Right lung (tissue), 10 donors: ENCODE measurements at places on chromosomes 2 and 18.

DNA sequence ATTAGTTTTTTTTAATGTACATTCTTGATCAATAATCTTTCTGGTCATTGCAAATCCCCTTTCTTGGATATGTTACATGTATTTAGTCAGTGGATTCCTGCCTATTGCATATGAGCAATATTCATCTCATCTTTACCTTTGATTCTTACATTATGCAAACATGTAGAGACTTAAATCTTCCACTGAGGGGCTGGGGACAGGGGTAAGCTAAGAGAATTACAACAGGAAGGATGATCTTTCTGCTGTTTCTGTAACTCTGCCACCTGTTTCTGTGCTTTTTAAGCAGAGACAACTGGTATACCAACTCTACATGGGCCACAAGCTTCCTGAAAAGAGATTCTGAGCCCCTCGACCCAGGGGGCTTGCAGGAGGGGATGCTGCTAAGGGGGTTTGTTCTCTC, 68.6 kb downstream of the RND3 start:
- no peak for DNase-seq

DNA sequence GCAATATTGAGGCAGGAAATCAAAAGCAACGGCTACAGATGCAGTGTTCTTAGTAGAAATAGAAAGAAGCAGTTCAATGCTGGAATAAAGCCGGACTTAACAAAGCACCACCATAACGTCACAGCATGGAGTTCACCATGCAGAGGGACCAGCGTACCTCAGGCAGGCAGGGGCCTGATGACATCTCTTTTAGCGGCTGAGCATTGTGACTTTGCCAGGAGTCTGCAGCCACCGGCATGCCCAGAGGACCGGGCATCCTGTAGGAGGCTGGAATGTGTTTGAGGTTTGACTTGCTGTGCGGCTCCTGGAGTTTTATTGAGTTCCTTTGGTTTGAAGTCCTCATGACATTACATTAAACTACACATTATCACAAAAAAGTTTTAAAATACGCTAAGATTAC, 139.8 kb downstream of the UXS1 start:
- no peak for DNase-seq

DNA sequence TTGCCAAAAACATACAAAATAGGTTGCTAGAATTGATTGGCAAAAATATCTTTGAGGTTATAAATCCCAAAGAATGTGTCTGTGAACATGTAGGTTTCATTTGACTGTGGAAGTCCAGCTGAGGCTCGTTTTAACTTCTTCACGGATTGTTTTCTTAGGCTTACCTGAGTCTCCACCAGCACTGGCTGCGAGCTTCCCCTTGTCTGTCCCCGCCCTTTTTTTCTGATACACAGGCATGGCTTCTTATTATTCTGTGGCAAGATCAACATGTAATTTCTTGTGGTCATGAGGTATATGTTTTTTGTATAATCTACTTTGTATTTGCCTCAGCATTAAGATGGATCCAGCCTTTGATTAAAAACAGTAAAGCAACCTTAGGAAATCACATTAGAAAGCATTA, 7.2 kb upstream of the SLC40A1 start:
- no peak for DNase-seq

DNA sequence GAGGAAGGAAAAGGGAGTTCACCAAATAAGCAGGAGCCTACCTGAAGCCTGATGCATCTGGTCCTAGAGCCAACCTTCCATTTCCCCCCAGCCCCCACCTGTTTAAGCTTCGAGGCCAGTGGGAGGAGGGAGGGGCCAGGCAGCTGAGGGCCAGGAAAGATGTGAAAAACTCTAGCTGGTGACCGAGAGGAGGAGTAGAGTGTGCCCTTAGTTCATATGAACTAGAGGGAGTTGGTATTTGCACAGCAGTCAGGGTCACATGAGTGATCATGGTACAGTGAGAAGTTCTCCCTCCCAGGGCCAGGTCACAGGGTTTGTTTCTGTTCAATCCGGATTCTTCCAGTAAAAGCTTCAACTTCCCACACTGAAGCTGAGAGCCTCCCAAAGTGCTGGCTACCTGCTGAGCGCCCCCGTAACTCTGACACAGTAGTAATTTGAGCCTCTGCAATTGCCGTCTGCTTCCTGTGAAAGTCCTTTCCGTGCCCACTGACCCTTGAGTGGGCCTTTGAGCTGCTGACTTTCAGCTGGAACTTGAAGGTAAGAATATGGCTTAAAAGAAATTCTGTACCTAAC, at the start of gene SULT1C2:
TSS of gene SULT1C2 (plus strand) at position 362 of the 573 bp plus-strand sequence. CDS start 4,773 bp downstream, outside the sequence.
- peak; percentile 28 for DNase-seq

GRCh38 chr2:43100883-43101662, 125.3 kb downstream of the ZFP36L2 start:
- DNase-seq, result peak; percentile 59

GRCh38 chr2:173524256-173524955, 169.7 kb downstream of the CDCA7 start:
- DNase-seq, result no peak

- no peak for DNase-seq
These were observed 522.9 kb downstream of the TMEM182 start for GRCh38 chr2:103284750-103285149.

- no peak for DNase-seq
These were observed 292.5 kb downstream of the NDUFA10 start for GRCh38 chr2:239732666-239733010.

DNA sequence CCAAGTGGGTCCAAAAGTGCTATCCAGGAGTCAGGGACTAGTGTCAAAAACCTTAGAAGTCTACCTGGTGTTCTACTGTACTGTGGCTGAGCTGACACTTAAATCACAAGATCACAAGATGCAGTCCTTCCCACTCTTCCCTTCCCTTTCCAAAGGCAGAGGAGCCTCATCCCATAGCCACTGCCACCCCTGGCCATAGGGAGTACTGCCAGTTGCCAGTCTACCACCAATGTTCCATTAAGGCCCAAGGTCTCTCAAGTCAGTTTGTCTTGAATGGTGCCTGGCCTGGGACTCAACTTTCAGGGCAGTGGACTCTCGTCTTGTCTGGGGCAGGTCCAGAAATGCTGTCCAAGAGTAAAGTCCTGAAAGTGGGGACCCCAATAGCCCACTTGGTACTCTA, 585.6 kb downstream of the NUP35 start:
- no peak for DNase-seq

GRCh38 chr18:48551100-48551499, 12.3 kb downstream of the CTIF start:
- DNase-seq, result no peak

GRCh38 chr2:200305797-200306195, 697 bp upstream of the SPATS2L start:
- no peak for DNase-seq

- peak; percentile 86 for DNase-seq
These were observed 59.8 kb upstream of the IL1R1 start for GRCh38 chr2:102082571-102083392.

DNA sequence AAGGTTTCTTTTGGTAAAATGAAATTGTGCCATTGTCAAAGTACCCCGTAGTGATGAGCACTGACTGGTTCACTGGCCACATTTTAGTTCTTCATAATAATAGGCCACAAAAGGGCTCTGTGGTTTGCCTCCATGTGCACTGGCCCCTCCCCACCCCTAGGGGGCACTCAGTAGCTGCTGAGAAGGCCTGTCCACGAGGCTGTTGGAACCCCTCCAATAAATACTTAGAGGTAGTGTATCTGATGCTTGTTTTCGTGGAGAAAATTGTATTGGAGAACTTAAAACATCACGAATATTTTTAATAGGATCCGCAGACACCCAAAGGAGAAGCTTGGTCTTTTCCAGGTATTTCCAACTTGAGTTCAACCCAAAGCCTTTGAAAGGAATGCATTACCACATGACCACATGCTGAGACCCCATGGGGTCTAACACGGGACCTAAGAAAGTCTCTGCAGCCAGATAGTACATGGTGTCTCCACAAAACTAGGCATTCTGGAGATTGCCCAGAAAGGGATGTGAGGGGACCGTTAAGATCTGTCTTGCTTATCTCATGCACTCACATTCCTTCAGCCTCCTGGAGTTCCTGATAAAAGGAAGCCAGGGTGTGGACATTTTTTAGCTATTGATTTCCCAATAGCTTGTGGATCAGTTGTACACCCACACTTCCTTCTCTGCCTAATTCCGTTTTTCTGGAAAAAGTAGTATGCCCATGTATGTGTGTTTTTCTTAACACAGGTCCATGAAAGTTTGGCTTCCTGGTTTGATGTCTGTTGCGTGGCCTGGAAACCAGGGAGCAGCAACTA, 28.5 kb upstream of the NOSTRIN start:
- DNase-seq, result no peak

GRCh38 chr2:33116799-33117198, 170.0 kb downstream of the LTBP1 start:
- DNase-seq, result no peak

DNA sequence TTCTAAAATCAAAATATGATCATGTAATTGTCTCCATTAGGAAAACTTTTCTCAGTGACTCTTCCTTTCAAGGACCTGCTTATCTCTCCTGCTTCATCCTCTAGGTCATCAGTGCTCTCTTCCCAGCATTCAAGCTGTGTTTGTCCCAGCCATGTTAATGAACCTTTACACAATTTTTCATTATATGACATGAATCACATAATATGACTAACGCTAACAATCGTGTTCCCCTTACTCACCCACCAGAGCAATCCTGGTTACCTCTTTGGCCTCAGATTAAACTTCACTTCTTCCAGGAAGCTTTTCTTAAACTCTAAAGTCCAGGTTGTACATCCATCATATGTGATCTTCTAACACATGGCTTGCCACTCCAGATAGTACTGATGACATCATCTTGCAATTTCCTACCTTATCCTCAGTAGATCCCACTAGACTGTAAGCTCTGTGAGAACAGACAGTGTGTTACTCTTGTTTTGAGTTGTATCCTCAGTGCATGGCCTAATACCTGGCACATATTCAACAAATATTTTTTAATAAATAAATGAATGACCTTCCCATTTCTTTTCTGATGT, 882.9 kb upstream of the ZEB2 start:
- DNase-seq, result no peak

- DNase-seq, result no peak
These were observed 131.9 kb downstream of the EVA1A start for GRCh38 chr2:75428646-75429443.

DNA sequence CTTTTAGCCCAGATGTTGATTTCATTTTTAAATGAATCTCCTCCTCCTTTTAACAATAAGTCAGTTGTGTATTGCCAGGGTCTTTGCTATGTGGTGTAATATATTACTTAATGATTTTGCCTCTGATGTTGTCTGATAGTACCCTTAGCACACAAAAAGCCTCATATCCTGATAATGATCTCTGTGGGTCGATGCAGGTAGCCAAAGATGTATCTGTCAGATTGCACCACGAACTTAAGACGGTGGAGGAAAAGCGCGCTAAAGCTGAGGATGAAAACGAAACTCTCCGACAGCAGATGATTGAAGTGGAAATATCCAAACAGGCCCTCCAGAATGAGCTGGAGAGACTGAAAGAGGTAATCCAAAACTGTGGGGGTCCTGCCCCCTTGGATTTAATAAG, 14.8 kb downstream of the MTCL1 start:
- DNase-seq, result no peak

- no peak for DNase-seq
These were observed 237.9 kb upstream of the MMADHC start for GRCh38 chr2:149825473-149825872.

GRCh38 chr2:10716581-10716980, 4.8 kb upstream of the ATP6V1C2 start:
- DNase-seq, result no peak

DNA sequence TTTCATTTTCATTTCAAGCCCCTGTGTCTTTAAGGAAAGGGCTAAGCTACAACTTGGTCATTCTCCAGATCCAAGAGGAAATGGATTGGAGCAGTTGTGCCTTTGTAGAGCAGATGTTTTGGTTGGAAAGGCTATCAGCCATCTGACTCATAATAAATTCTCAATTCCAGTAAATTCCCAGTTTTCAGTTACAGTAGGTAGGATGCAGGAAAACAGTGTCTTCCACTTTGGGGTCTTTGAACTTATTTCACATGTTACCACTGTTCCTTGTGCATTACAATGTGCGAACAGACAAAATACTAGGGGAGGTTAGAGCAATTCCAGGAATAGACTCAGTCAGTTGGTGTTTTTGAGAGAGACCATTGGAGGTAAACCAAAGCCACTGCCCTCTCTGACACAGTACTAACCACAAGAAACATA, 211.9 kb downstream of the BABAM2 start:
- no peak for DNase-seq

DNA sequence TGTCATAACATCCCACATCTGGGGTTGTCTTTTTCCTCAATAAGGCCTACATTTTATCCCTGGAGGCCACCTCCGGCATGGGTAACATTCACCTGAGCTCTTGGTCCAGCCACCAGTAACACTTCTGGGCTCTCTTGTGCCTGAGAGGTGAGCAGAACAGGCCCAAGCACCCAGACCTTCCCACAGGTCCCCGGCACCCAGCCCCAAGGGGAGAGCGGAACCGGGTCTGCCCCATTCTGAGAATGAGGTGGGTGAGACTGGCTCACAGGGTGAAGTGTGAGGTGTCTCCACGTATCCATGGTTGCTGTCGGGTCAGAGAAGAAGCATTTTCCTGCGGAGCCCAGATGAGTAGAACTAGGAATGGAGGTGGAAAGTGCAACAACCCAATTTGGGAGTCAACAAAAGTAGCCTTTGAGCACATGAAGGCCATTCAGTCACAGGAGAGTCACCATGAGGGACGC, 496.7 kb upstream of the MYT1L start:
- no peak for DNase-seq
